ENCODE measurements at places on chromosomes 2 and 18.

- no peak for DNase-seq
Measured at GRCh38 chr2:8266563-8266962, 415.3 kb upstream of the ID2 start.

DNA sequence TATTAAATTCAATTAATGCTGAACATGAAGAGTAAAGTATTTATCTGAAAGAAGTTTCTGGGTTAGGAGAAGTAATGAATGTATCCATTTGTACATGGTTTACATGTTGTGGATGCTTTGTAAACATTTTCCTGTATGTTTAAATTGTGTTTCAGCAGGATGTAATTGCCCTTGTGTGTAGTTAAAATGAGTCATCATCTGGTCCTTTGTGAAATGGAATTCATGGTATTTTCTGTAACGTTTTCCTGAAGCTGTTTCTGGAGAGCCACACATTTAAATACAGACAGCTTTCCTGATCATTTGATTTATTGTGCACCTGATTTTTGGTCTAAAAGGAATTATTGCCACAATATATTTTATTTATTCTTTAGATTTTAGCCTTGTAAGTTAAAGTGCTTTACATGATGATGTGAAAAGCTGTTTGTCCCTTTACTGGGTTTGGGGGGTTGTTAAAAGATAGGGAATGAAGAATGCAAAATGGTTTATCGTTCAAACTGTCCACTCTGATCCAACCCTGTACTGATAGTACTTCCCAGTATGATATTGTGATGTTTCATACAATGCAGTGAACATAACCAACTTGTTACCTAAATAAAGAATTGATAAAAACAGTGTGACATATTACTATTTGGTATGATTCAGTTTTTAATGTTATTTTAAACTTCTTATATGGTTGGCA is 41.7 kb upstream of the SLC3A1 start:
- no peak for DNase-seq

GRCh38 chr2:69580486-69580885 is 63.1 kb downstream of the AAK1 start:
- no peak for DNase-seq

DNA sequence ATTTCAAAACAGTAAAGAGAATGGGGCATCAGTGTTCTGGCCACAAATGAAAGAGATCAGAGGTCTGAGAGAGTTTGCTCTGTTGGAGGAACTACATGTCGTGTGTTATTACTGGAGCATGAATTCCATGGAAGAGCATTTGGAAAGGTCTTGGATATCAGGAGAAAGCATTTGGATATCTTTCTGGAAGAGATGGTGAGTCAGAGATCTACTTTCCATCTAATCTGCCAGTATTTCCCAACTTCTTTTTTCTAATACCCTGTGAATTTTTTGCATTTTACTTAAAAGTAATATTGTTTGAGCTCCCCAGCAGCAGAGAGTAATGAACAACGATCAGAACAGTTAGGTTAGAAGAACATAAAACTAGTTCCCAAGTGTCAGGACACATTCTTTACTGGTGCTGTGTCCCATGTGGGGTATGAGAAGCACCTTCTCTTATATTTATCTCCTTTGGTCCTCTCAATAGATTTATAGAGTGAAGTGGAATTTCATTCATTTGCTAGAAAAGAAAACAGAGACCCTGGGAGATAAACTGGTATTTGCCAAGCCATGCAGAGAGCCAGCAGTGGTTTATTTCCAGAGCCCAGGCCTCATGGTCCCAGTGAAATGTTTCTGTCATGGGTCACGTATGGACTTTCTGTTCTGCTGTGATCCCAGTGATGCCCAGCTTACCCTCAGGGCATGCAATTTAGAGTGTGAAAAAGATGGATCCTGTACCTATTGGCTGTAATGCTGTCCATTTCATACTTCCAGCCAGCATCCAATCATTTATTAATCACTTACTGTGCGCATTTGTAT is 130.8 kb upstream of the NT5C1B start:
- no peak for DNase-seq

DNA sequence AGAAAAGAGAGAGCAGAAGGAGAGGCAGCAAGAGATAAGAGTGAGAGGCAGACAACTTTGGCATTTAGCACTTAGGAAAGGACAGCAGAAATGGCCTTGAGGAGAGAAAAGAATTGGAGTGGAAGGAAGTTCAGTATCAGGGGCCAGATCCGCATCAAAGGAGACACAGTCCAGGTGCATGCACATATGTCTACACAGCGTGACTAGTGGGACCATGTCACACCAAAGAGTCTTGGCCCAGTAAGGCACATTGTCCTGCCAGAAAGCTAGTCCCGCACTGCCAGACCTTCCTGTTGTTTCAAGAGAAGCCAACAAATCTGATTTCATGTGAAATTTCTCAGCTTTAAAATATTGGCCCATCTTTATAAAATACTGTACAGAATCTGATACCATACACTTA is 8.5 kb upstream of the STK39 start:
- no peak for DNase-seq

GRCh38 chr18:49966090-49966489 is 152.8 kb upstream of the ACAA2 start:
- no peak for DNase-seq

DNA sequence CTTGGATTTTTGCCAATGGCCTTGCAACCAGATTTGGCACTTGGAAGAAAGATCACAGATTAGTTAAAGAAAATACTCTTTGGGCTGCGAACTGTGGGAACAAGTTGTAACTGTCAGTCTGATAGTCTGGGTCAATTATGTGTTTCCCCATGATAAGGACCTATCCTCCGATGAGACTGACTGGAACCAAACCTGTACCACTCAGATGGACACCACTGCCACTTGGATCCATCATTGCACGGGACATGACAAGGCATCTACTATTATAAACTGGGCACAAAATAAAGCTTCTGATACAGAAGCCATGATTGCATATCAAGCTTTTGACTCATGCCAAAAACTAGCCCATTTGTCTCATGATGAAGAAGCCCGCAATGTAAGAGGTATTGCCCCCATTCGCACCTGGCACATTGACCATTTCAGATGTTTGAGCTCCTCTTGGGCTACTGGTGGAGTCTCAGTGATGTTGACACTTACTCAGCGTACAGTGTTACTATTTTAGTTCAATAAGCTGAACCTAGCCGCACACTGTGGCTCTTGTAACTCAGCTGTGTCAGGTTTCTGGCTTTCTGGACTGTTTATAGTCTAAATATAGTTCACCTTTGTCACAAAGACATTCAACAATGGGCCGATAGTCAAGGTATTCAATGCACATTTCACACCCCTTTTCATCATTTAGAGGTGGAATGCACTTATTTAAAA is 179.8 kb upstream of the RBBP8 start:
- no peak for DNase-seq

DNA sequence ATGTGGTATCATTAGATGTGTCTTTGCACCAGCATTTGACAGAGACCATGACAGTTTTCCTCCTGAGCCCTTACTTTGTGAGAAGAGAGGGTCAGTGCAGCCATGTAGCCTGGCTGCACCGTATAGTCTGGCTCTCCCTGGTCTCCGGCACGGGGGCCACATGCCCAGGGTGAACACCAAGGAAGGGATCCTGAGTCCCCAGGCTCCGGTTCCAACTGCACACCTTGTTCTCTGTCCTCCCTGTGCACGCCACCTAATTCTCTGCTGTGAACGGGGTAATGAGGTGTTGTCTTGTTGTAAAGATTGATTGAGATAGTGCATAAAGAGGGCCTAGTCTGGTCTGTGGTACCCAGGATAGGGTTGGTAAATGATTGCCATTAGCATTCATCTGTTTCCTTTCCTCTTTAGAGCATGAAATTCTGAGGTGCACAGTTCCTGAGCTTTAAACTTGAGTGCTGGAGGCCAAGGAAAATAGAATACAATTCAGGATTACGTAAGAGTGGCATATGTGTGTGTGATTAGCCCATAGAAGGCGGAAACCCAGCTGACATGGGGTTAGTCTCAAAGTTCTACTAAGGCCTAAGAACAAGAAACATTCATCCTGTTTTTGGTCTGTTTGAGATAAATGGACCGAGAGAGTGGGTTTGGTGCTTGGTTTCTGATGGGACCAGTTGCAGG is 55.5 kb downstream of the NCK2 start:
- no peak for DNase-seq

GRCh38 chr18:65415098-65415497 is 335.7 kb upstream of the CDH7 start:
- no peak for DNase-seq

DNA sequence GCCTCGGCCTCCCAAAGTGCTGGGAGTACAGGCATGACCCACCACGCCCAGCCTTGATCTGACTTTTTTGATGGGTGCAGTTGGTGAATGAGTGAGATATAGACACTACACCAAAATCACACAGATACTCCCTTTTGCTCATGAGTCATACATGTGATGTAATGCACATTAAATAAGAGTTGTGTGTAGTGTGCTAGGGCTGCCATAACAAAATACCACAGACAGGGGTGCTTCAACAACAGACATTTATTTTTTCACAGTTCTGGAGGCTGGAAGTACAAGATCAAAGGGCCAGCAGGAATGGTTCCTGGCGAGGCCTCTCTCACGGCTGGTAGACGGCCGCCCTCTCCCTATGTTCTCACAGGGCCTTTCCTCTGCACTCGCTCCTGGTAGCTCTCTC is 46.6 kb downstream of the GBX2 start:
- no peak for DNase-seq

GRCh38 chr2:37625796-37626571 is 45.5 kb downstream of the CDC42EP3 start:
- no peak for DNase-seq

- DNase-seq, result no peak
Measured at GRCh38 chr2:174254267-174254666, 5.9 kb upstream of the OLA1 start.

DNA sequence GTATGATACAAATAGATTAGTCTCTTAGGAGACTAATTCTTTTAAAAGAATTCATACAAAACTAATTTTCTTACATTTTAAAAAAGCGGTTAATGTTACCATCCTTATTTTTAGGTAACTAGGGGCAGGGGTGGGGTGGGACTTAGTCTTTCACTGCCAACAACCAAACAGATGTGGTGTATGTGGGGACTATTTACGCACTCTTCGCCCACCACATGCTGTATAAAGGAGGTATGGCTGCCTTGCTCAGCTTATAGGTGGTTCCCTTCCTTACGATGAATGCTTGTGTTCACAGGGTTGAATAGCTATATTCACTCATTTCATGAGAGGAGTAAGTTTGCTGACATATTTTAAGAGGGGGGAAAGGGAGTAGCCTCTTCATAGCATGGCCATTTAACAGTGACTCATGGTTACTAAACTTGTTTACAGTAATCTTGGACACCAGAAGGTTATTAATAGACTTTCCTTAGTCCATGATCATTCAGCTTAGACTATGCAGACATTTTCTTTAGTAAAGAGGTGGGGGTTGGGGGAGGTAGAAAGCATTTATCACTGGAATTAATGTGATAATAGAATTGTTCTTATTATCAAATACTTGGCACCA is 61.8 kb downstream of the CAB39 start:
- no peak for DNase-seq

- DNase-seq, result no peak
Measured at GRCh38 chr2:155190342-155190741, 491.8 kb downstream of the KCNJ3 start.

- no peak for DNase-seq
Measured at GRCh38 chr2:137607722-137608318, 356.5 kb upstream of the HNMT start.

- DNase-seq, result no peak
Measured at GRCh38 chr2:23588508-23589201, 203.7 kb downstream of the KLHL29 start.

DNA sequence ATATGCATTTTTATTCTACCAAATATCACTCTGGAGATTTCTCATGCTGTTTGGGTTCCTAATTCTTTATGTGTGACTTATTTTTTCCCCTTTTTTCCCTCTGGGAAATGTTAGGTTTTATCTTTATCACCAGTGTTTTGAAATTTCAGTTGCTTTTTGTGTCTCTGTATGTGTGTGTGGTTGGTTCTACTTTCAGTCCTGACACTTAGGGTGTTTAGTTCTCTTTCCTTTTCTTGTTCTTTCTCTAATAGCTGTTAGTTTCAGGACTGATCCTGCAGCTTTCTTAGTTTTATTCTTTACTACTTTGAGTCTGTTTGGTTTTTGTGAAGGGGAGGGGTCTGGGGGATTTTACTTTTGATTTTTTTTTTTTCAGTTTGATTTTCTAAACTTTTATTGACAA is 23.1 kb downstream of the PPM1B start:
- no peak for DNase-seq

GRCh38 chr18:37529863-37530262 is 35.7 kb downstream of the CELF4 start:
- DNase-seq, result no peak

DNA sequence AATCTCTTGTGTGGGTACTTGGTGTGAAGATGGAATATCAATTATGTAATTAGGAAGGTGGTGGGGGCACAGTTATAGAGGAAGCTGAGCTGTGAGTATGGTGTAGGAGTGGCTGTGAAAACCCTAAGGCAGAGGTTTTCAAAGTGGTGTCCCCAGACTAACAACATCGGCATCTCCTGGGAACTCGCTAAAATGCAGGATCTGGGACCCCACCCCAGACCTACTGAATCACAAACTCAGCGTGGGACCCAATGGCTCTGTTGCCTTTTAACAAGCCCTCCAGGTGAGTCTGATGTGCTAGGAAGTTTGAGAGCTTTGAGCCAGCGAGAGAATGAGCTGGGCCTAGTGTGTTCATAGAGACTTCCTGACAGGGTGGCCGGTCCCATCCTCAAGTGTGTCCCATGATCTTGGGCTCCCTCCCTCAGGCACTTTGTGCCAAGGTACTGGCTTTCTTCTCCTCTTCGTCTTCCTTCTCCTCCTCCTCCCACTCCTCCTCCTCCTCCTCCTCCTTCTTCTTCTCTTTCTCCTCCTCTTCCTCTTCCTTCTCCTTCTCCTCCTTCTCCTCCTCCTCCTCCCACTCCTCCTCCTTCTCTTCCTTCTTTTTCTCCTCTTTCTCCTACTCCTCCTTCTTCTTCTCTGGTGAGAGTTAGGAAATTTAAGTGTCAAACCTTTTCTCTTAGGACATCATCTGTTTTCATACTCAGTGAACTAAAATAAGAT is 86.6 kb downstream of the PDK1 start:
- DNase-seq, result no peak

DNA sequence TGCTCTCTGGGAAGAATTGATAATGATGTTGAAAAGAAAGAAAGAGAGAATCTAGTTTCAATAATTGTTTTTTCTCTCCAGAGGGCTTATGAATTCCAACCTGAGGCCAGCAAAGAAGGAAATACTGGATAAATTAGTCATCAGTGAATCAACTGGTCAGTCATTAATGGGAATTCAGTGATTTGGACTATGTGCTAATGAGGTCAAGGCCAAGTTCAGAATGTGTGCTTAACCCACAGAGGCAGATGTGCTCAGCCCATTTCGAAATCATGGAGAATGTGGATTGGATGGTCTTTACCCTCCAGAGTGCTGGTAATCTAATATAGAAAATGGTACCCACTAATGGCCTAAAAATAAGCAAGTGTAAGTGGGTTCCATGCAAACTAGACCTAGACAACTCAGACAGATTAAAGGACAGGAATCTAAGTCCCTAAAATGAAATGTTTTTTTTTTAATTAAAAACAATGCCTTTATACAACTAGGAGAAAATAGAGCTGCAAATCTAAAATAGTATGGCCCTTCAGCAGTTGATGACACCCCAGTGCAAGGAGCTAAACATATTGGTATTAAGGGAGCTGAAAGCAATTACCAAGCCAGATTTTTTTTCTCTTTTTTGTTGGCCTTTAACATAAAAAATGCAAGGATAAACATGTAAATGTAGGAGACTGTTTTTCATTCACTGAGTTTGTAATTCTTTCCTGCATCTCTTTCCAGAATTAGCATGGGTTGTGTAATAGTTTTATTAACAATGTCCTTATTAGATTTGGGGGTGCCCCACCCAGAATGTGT is 296.9 kb downstream of the SATB2 start:
- no peak for DNase-seq
